ENCODE measurements at places on chromosomes 4 and X.

- DNase-seq = no peak
These were observed 3.2 kb downstream of the HMX1 start for GRCh38 chr4:8868321-8869001.

DNA sequence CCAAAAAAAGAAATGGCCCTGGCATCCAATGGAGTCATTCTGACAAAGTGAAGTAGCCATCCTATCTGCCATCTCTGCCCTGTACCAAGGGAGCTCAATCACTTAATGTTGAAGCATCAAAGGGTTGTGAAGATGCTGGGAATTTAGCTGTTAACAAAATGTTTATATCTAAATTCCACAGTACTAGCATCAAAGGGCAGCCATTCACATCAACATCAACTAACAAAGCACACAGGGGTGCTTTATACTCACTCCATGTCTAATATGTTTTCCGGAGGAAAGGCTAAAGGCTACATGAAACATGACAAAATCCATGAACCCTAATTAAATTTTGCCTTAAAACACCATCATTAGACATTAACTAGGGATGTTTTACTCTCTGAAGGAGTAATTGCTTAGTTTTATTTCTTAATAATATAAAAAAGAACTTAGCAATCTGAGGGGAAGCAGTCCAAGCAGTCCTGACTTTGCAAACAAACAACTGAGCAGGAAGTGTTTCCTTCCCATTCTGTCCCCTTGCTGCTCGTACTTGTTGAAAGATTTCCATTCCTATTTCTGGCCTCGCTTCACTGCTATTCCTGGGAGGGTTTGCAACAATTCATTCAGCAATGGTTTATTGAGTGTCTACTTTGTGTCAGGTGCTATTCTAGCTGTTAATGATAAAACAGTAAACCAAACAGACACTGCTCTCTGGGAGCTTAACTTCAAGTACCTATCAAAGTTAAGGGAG lies 208.6 kb upstream of the SLC7A11 start:
- no peak for DNase-seq

DNA sequence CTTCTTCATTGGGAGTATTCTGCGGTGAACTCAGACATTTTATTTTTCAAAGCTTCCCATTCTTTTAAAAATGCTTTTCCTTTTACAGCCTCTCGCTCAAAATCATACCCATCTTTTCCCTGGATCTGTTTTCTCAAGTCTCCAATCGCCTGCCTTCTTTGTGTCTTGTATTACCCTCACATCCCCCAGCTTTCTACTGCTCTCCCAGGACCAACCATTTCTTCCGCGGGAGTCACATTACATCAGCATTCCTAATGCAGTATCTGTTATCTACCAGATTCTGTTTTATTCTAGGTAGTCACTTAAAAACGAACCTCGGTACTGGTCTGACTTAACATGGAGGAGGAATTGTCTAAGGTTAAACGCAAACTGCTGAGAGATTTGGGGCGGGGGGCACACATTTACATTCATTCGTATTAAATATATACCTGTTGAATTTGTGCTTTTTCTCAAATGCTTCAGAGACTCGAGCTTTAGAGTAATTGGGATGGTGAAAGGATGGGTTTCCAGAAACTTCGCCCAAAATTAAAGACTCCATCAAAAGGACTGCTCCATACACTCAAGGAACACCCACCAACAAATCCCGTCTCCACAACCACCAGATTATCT lies 493 bp upstream of the UCHL1 start:
- peak; percentile 76 for DNase-seq

- no peak for DNase-seq
These were observed 3.4 kb downstream of the CTBP1 start for GRCh38 chr4:1245481-1246051.

- DNase-seq = no peak
These were observed 45.3 kb downstream of the RPA4 start for GRCh38 chrX:96929036-96929435.

DNA sequence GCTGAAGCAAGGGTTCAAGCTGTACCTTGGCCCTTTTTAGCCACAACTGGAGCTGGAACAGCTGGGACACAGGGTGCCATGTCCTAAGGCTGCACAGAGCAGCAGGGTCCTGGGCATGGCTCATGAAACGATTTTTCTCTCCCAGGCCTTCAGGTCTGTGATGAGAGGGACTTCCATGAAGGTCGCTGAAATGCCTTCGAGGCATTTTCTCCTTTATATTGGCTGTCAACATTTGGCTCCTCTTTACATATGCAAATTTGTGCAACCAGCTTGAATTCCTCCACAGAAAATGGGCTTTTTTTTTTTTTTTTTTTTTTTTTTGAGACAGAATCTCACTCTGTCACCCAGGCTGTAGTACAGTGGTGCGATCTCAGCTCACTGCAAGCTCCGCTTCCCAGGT lies 430.8 kb downstream of the PCDH11X start:
- no peak for DNase-seq

DNA sequence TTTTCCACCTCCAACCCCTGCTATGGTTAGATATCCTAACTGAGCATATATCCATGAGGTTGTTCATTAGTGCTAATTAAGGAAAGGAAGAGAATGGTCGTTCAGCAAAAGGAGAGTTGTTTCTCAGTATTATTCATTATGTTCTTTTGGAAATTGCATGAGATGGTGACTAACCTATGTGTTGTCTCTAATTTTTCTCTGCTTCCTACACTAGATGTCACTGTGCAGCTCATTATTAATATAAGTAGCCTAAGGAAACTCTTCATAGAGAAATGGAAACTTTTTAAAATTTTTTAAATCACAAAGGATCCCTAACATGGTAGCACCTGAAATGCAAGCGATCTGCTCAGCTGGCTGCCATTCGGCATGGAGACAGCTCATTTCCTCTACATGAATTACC lies 67.7 kb upstream of the FAM9A start:
- peak; percentile 56 for DNase-seq

DNA sequence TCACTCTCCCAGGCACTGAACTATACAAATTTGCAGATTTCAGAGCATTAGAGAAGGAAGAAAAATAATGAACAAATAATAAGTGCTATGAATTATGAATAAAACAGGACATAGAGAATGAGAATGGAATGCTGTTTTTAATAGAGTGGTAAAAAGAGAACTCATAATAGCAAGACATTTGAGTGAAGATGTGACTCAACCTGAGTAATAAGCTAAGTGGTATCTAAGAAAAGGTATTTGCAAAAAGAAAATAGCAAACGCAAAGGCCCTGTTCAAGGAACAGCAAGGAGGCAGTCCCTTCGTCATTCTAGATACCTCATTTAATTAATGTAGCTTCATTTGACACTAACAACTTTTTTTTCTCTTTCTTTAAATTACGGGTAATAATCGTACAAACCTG lies 1910.0 kb upstream of the TENM3 start:
- no peak for DNase-seq

GRCh38 chr4:111362941-111363361 lies 740.1 kb upstream of the PITX2 start:
- DNase-seq = peak; percentile 1

GRCh38 chr4:147605499-147605898 lies 11.7 kb upstream of the TMEM184C start:
- no peak for DNase-seq

DNA sequence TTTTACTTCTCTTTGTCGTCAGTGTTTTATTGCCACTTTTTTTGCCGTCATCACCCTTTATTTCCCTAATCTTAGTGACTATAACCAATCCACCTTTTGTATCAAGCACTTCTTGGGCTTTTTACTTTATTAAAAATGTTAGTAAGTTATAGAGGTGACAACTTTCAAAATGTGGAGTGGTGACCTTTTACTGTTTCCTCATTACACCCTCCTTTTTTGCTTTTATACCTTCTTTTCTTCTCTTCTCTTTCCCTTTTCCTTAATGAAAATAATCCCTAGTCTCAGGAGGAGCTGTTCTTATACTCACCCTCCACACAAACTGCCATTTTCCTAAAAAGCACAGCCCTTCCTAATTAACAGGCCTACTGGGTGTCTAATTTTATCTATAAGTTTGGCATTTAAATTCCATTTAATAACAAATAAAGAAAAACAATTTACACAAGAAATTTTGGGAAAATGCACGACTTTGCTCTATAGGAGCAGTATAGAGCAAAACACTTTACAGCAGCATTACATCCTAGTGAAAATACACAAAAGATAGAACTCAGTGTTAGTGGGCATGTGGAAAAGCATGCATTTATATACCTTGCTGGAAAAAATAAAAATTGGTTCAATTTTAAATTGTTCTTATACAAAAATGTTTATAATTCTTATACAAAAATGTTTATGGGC lies 27.3 kb downstream of the BBS12 start:
- peak; percentile 65 for DNase-seq

DNA sequence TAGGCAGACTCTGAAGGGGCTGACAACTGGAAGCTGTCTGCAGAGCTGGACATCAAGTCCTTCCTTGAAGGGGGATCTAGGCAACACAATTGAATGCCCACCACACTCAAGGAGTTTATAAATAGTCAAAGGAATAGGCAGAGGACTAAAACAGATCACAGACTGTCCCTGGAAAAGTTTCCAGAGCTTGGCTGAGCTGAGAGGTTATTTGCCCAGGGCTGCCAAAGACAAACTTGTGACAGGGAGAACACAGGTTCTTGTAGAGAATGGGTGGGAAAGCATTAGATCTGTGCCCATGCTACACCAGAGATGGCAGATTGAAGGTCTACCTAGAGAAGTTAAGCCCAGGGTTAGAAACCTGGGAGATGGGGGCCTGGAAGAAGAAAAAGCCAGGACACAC lies 344.6 kb downstream of the MID1IP1 start:
- DNase-seq = no peak

GRCh38 chr4:7779432-7779768 lies 160.3 kb downstream of the AFAP1 start:
- peak; percentile 54 for DNase-seq

DNA sequence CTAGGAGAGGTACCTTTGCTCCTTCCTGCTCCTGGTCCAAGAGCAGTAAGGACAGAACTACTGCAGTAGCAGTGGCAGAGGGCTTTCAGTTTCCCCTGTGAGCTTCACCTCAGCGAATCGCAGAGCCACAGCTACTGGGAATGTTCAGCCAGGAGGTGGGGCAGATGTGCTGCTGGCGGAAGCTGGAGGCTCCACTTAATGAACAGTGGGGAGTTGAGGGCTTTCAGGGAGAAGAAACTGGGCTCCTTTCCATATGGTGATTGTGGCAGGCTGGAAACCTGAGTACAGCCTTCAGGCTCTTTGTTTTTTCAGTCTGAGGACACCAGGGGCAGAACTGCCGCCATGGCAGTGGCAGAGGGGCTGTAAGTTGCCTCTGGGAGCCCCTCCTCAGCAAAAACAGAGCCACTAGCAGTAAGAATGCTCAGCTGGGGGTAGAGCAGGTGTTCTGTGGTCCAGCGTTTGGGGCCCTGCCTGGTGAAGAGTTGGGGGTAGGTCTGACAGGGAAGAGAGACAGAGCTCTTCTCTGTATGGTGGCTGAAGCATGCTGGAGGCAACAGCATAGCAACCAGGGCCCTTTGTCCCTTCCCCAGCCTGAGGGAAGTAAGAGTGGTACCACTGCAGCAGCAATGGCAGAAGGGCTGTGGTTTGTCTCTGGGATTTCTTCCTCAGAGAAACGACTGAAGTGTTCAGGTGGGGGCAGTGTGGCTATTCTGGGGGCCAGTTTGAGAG lies 106.0 kb upstream of the GRXCR1 start:
- no peak for DNase-seq

- DNase-seq = no peak
These were observed 60.0 kb downstream of the SMC1A start for GRCh38 chrX:53362449-53362848.

DNA sequence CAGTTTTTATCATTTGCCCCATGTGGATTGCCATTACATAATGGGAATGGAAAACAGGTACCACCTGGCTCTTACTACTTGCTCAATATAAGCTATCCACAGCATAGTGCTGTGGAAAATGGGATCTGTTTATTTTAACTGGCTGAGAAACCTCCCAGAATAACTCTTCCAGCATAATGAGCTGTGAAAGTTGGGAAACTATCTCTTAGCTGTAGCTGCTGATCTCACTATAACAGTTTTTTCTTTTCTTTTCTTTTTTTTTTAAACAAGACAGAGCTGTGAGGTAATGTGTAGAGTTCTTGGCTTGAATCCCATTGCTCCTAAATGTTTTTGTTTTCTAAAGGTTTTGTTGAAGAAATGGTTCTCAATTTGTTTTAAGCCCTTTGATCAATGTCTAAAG lies 988.3 kb downstream of the PCDH19 start:
- no peak for DNase-seq

DNA sequence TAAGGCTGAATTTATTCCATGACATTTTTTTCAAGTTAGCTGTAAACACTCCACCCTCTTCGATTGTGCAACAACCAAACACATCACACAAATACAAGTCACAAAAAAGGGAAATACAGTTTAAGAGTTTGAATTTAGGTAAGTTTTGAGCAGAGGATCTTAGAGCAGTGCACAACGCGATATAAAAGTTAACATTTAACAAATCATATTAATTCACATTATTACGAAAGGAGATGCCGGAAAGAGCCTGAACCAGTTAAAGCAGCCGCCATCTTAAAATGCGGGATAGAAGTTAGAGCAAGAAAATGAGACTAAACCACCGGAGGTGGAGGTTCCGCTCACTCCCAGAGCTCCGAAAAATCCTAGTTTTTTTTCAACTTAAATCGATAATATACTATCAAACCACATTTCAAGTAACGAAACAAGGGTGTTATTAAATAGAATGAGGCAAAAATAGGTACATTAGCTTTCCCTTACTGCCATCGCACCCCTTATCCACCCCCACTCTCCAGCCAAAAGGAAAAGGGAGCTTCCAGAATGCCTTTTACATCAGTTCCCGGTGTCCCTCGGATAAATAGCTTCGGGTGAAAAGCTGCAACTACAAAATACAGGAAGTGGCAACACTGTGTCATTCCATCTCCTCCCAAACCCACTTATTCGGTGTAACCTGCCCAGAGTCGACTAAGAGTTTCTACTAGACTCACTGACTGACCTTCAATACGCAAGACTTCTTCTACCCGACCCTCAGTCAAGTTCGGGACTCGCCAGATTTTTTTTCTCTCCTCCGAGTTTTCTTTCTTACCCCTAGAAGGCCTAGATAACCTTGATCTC lies 1.9 kb downstream of the UBE2D3 start:
- peak; percentile 72 for DNase-seq

GRCh38 chr4:168711197-168712140 lies 214.6 kb downstream of the PALLD start:
- DNase-seq = peak; percentile 39

DNA sequence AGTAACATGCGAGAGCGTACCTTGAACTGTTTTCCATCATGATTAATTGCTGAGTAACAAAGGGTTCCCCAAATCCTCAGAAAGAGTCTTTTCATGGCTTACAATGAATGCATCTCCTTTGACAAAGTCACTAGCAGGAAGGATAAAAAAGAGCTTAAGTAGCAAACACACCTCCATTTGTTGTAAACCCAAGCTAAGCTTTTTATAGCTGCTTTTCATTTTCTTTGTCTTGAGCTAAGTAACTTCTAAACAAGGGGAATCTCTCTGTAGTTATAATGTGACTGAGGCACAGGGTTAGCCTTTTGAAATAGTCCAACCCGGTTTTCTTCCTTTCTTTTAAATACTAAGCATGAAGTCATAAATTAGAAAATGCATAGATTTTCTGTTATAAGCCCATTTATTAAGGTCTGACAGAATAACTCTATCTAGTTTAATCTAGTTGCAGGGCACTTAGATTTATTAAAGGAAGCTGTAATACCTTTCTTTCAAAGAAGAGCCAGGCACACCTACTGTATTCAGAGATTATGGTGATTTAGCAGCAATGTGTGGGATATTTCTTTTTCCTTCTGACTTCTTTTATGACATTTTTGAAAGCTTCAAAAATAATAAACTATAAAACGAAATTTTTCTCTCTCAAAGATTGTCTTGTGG lies 226.9 kb upstream of the SMIM31 start:
- DNase-seq = no peak

GRCh38 chr4:24968992-24969391 lies 56.1 kb upstream of the CCDC149 start:
- no peak for DNase-seq
